Stimulated activated CD4-positive, alpha-beta T cell treated with anti-CD3 and anti-CD28 coated beads, Interleukin-1b, Interleukin-23, amount 100 ng/mL, for 48 hours (primary cell): ENCODE measurements at places on chromosomes 12 and 14.

GRCh38 chr12:28909291-28909690 lies 239.8 kb upstream of the FAR2 start:
- no peak for DNase-seq

DNA sequence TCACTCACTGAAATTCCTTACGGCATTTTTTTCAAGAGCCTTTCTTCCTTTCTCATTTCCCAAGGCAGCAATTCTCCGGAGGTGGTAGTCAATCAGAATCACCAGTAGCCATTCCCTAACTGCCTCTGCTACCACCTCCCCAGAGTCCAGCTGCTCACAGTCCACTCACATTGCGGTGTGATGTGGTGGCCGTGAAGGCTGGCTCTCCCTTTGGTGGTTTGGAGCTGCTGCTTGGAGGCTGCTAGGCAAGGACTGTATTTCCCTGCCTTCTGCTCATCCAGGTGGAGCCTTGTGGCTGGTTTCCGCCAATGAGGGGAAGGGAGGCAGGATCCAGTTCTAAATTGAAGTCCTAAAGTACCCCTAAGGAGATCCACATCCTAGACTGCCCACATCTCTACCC lies 222.0 kb downstream of the ANO2 start:
- DNase-seq = no peak

DNA sequence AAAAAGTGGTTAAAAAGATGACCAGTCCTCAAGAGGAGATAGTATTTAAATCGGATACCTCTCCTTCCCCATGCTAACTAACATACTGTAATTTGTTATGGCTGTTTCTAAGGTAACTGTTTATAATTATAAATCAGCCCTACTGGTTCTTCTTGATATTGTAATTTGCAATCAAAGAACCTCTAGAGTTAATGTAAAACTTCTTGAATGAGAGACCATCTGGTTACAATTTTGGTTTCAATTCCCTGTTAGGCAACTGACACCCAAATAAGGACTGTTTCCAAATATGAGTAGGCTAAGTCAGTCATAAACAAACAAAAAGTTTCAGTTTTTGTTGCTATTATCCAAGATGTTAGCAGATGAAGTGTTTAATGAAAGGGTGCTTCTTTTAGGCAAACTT lies 120.2 kb upstream of the DNM1L start:
- DNase-seq = no peak

- DNase-seq = peak; percentile 82
Measured at GRCh38 chr12:101407436-101408345, at the start of gene ARL1. Gene ARL1, minus strand, starts transcription at chr12:101407772. Its CDS starts 127 bp downstream, at chr12:101407645.

- DNase-seq = no peak
Measured at GRCh38 chr14:93113678-93114067, 2.1 kb downstream of the ITPK1 start.

DNA sequence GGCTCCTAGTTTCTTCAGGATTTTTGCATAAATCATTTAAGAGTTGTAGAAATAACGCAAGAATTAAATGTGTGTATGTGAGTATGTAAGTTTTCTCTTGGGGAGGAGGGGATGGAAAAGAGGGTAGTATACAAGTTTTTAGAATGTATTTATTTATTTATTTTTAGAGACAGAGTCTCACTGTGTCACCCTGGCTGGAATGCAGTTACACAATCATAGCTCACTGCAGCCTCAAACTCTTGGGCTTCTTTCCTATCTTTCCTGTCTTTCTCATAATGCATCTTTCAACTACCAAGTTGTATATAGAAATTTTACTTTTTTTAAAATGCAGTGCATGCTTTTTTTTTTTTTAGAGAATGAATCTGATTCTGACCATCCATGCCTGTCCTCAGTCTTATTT lies 269.0 kb upstream of the GARIN2 start:
- no peak for DNase-seq

DNA sequence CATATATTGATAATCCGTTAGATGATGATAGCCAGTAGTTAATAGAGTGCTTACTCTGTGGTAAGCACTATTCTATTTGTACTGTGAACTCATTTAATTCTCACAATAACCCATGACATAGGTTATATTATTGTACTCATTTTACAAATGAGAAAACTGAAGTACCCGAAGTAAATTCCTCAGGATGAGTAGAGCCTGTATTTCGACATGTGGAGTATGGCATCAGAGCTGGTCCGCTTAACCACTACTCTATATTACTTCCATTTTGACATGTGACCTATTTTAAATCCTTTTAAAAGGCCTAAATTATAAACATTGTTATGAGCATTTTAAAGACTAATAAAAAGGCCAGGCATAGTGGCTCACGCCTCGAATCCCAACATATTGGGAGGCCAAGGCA lies 8.0 kb upstream of the RAP1B start:
- DNase-seq = no peak

GRCh38 chr12:5796171-5796958 lies 148.7 kb downstream of the ANO2 start:
- peak; percentile 11 for DNase-seq

- DNase-seq = peak; percentile 9
Measured at GRCh38 chr14:90193925-90194324, 62.4 kb upstream of the PSMC1 start.

DNA sequence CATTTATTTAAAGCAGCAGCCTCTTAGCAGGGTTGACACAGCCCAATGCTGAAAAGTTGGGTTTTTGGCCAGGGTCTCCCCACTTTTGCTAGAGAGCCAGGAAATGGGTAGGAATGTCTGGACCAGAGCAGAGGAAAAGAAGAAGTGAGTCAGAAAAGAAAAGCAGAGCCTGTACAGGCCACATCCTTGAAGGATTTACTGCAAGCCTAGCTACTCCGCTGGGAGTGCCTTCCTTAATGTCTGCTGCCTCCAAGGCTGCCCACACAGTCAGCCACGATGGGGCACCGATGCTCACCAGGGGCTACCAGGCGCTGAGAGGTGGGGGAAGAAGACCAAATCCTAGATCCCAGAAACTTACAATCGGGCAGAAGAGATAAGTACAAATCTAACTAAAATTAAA lies 139.2 kb downstream of the C12orf75 start:
- DNase-seq = no peak

GRCh38 chr12:116666305-116666673 lies 71.6 kb downstream of the SPRING1 start:
- DNase-seq = no peak
